ENCODE measurements at places on chromosomes 1 and 21.

DNA sequence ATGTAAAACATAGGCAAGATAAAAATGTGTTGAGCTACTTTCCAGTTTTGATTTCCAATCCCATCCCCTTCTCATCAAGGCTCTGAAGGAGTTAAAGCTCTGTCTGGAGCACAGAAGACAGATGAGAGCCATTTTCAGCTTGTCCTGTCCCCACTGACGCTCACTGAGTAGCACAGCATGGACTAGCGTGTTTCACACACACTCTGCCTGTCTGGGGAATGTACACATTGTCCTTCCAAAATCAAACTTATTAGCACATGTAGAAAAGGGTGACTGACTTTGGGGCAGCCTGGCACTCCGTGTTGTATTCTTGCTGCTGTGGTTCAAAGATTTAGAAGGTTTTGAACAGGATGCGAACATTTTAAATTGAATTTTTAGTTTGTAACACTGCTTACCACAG lies 139.2 kb downstream of the NEK7 start:
- DNase-seq: no peak

- DNase-seq: peak; percentile 68
These were observed 44.9 kb downstream of the EVA1C start for GRCh38 chr21:32457360-32457840.

DNA sequence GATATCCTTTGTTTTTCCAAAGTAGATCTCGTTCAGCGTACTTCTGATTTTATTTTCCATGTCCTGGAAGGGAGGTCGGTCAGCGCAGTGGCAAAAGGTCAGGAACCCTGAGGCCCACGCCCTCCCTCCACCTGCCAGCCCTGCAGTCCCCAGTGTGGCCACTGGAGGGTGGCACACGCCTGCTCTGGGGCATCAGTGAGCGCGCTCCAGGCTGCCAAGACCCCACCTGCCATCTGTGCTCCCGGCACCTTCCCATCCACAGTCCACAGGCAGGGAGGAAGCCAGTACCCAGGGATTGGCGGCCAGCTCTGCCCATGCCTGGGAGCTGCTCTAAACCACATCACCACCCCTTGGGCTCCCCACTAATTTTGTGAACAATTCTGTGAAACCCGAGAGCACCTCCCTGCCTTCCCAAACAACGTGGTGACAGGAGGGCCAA lies 32.3 kb downstream of the SLC66A1 start:
- DNase-seq: peak; percentile 50

DNA sequence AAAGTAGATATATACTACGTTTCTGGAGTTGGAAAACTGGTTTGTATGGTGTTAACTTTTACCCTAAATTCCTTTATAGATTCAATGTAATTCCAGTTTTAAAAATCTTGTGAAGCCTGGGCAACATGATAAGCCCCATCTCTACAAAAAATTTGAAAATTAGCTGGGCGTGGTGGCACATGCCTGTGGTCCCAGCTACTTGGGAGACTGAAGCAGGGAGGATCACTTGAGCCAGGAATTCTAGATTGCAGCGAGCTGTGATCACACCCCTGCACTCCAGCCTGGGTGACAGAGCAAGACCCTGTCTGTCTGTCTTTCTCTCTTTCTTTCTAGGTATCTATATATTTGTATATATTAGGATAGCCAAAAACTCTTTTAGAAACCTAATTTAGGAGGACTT lies 141.9 kb downstream of the CLEC20A start:
- DNase-seq: no peak

DNA sequence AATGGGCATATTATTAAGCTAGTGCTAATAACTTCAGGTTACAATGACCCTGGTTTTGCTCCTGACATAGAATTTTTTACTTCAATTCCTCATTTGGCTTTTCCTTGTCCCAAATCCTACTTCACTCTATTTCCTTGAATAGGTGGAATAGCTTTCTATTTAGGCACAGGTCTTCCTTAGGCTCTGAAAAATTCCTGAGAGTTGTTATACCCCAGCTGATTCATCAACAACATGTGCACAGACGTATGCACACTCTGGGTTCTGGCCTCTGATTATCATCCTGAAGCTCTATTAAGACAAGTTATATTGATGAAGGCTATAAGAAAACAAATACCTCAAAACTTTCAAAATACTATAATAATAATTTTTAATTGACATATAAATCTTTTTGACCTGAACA lies 172.4 kb downstream of the NTMT2 start:
- DNase-seq: no peak

- no peak for DNase-seq
These were observed 2.2 kb downstream of the FBXO28 start for GRCh38 chr1:224116131-224116530.

- no peak for DNase-seq
These were observed 319.8 kb downstream of the HMCN1 start for GRCh38 chr1:186054003-186054402.

GRCh38 chr1:214518361-214518760 lies 33.0 kb downstream of the PTPN14 start:
- DNase-seq: no peak

- no peak for DNase-seq
These were observed 17.6 kb downstream of the HTR6 start for GRCh38 chr1:19682257-19682656.

DNA sequence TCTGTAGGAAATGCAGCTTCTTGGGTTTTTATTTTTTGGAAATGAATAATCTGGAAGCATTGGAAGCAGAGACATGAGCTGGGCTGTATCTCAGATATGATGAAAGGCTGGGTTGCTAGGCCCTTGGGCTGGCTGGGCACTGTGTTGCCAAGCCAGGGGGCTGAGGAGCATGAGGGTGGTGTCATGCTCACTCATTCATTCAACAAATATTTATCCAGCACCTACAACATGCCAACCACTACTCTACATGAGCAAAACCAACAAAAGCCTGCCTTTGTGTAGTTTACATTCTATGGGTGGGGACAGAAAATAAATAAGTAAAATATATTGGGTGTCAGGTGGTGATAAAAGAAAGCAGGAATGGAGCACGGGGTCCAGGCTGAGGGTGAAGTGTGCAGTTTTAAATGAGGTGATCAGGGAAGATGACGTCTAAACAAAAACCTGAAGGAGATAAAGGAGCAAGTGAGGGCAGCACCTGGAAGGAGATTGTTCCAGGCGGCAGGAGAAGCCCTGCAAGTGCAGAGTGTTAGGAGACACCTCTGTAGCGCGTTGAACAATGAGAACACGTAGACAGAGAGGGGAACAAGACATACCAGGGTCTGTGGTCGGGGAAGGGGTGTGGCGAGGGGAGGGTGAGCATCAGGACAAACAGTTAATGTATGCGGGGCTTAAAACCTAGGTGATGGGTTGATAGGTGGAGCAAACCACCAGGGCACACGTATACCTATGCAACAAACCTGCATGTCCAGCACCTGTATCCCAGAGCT lies 10.9 kb downstream of the TAGLN2 start:
- DNase-seq: no peak

- no peak for DNase-seq
These were observed 20.4 kb downstream of the TEX35 start for GRCh38 chr1:178533121-178533946.

DNA sequence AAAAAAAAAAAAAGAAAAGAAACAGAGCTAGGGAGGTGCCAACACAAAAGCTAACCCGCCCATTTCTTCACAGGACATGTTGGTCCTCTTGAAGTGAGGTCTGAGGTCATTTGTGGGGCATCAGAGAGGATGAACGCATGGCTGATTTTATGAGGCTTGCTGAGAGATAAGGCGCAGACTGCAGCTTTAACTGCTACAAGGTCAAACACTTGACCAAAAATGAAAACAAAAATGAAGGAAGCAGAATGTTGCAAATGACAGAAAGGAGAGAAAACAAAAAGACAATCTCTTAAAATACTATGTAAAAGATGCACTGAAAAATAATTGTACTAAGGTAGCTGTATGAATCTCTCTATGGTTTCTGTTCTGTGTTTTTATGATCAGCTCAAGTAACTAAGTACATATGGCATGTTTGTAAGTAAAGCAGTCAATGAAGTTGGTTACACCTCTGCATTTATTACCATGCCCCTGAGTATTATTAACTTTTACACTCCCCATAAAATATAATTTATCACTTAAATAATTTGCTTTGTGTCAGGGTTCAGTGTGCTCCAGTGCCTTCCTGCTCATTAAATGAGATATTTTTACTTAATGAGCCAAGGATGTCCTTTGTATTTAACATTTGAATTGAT lies 249.1 kb upstream of the NR5A2 start:
- DNase-seq: no peak

GRCh38 chr1:118878661-118879060 lies 109.5 kb downstream of the TBX15 start:
- DNase-seq: no peak

GRCh38 chr1:218377143-218377660 lies 32.1 kb downstream of the TGFB2 start:
- DNase-seq: no peak

GRCh38 chr1:112579801-112580510 lies 39.0 kb downstream of the ST7L start:
- DNase-seq: no peak

DNA sequence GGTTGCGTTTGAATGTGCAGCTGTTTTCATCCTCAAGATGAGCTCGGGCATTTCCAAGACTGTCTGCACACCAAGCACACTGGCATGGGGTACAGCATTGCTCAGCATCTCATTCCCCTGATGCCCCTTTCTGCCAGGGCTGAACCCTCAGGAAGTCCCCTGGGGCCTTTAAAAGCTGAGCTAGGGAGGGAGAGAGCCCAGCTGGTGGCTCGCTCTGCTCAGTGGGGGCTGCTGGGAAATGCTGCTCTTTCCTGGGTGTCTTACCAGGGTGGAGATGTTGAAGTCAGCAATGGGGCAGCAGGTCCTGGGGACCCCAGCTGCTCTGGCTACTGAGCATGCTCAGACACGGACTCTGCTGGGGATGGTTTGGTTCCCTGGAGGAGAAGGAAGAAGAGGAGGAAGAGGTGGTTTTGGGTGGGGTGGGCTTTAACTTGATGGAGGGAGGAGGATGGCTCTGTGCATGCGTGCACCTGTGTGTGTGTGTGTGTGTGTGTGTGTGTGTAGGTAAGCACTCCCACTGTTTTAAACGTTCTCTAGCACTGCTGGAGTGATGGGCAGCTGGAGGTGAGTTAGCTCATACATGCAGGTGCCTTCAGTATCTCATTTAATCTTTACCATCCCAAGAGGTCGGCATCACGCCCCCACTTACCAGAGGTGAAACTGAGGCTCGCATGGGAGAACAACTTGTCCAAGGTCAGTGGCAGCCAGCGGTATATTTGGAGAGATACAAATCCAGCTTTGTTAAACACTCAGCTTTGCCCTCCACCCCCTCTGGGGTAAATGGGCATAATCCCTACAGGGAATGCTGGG lies 40.9 kb downstream of the ACTL8 start:
- DNase-seq: no peak

GRCh38 chr1:46535063-46535462 lies 16.4 kb downstream of the KNCN start:
- DNase-seq: no peak

DNA sequence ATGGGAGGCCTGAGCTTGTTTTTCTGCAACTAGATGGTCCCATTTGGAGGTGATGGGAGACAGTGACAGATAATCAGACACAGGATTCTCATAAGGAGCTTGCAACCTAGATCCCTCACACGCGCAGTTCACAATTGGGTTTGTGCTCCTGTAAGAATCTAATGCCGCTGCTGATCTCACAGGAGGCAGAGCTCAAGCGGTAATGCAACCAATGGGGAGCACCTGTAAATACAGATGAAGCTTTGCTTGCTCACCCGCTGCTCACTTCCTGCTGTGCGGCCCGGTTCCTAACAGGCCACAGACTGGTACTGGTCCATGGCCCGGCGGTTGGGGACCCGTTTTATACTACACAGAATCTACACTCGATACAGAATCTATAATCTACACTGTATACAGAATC lies 52.6 kb upstream of the B3GALNT2 start:
- DNase-seq: no peak

DNA sequence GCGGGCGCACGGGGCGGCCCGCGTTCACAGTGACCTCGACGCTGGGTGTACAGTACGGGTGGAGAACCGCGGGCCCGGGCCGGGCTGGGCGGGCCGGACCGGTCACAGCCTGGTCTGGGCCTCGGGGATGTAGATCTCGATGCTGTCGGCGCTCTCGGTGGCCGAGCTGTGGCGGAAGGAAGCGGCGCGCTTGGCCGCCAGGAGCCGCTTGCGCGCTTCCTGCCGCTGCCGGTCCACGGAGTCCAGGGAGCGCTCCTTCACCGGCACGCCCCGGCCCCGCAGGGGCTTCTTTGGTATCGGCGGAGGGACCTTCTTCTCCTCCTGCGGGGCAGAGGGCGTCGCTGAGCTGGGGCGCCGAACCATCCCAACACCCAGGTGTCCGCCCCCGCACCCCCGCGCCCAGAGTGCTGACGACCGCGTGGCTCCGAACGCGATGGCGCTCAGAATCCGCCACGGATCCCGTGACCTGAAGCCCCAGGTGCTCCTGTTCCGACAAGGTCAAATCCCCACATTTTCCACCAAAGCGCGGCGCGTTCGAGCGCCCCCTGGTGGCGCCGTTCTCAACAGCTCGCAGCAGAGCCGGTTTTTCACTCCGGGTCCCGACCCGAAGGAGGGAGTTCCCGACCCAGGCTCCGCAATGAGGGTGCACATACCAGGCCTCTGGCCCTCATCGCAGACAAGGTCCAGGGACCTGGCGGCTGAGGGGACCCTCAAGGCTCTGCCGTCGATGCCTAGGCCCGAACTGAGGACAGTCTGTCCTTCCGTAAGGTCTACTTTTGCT lies 6.6 kb upstream of the SMIM12 start:
- DNase-seq: peak; percentile 66

GRCh38 chr1:11450310-11450709 lies 28.6 kb upstream of the DISP3 start:
- no peak for DNase-seq

DNA sequence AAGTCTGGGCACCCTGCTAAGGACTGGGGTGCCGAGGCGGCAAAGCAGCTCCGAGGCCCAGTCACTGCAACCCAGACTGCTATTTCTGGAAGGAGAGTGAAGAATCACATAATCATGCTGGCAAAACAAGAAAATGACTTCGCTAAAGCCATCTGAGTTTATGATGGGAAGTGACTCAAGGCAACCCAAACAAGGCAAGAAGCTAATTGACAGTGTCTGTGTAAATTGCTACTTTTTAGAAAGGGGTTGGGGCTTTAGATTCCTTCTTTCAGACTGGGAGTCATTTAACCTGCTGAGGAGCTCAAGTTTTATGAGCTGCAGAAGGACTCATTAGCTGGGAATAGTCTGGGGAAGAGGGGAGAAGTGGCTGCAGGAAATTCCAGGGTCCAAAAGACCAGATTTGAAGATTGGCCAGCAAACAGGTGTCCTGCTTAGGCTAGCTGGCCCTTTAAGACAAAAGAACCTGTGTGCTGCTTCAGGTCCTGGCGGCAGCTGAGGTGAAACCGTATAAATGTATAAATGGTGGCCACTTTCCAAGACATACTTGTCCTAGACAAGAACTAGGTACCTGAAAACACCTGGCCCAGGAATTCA lies 28.1 kb downstream of the TSHB start:
- DNase-seq: no peak

GRCh38 chr1:115980998-115981993 lies 5.0 kb downstream of the SLC22A15 start:
- DNase-seq: no peak

DNA sequence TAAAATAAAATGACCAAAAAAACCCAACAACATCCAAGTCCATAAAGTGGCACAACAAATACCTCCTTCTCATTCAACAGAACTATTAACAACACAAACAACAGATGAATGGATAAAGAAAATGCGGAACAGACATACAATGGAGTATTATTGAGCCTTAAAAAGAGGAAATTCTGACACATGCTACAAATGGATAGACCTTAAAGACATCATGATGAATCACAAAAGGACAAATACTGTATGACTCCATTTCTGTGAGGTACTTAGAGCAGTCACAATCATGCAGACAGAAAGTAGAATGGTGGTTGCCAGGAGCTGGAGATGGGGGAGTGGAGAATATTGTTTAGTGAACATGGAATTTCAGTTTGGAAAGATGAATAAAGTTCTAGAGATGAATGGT lies 42.6 kb downstream of the EYA3 start:
- DNase-seq: no peak

All from breast epithelium (tissue), 4 donors.